CD4-positive, alpha-beta T cell treated with Interleukin-2 at 100 ng/mL for 4 hours (primary cell): ENCODE measurements at places on chromosomes 4 and X.

GRCh38 chr4:71860643-71861042 is 76.8 kb upstream of the GC start:
- DNase-seq: no peak

DNA sequence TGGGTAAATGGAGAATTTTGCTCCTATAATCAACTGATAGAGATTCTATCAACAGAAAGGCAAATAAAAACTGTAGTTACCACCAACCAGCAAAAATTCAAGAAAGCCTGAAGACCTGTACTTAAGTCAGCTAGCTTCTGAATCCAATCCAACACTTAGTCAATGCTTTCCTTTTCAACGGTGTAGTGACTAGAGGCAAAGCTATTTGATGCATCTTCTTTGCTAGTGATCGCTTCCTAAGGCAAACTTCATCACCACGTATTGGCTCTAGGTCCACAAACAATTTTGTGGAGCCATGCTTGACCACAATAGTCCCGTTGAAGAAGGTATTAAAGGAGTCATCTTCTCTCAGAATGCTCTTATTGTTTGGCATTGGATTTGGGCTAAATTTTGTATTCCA is 25.0 kb upstream of the UBA6 start:
- DNase-seq: no peak

GRCh38 chrX:6004529-6004928 is 224.1 kb downstream of the NLGN4X start:
- DNase-seq: no peak

GRCh38 chr4:150096625-150097024 is 18.4 kb downstream of the DCLK2 start:
- no peak for DNase-seq

- no peak for DNase-seq
Observed at GRCh38 chr4:189121336-189121735, 819.3 kb upstream of the FRG1 start.

- DNase-seq: no peak
Observed at GRCh38 chrX:81367291-81367690, 165.4 kb downstream of the SH3BGRL start.

DNA sequence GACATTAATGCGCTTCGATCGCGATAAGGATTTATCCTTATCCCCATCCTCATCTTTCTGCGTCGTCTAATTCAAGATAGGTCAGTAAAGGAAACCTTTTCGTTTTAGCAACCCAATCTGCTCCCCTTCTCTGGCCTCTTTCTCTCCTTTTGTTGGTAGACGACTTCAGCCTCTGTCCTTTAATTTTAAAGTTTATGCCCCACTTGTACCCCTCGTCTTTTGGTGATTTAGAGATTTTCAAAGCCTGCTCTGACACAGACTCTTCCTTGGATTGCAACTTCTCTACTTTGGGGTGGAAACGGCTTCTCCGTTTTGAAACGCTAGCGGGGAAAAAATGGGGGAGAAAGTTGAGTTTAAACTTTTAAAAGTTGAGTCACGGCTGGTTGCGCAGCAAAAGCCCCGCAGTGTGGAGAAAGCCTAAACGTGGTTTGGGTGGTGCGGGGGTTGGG is 528 bp upstream of the FGF2 start:
- no peak for DNase-seq

DNA sequence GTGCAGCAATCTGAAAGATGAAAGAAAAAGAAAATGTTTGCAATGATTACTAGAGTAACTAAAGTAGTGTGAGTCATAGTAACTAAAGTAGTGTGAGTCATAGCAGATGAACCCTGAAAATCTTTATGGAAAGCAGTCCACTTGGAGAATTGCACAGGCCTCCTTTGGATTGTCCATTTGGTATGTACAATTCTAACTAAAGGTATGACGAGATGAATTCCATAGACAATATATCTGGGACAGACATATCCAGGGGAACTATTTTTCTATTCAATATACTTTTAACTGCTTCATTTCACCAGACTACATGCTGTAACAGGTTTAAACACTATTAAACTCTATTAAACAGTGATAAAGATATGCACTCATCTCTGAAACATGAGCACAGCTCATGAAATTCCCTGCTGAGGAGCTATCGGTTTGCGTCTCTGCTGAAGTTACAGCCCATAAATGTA is 798.7 kb downstream of the PCDH7 start:
- no peak for DNase-seq

DNA sequence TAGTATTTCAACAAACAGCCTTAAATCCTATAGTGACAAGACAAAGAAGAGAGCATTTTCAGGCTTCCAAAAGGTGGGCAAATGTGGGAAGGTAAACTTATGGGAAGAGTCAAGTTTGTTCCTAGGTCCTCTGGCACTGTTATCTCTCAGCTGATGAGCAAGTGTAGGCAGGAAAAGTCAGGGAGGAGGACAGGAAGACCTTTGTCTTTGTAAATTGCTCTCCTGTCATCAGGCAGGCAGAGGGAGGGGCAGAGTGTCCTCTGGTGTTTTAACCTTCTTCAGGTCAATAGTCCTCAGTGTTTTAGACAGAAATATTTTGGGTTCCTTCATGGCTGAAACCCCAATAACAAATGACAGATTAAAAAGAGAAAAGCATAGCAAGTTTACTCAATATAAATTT is 13.5 kb upstream of the GEMIN8 start:
- DNase-seq: no peak

DNA sequence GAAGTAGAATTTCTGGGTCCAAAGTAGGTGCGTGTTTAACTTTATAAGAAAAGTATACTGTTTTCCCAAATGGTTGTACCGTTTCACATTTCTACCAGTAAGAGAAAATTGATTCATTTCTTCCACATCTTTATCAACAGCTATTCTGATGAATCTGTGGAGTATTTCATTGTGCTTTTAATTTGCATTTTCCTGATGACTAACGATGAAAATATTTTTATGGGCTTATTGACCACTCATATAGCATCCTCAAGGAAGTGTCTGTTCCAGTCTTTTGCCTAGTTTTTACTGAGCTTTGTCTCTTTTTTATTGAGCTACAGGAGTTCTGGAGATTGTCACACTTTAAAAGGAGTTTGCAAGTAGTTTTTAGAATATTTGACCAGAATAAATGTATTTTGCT is 92.6 kb downstream of the ASB9 start:
- no peak for DNase-seq

GRCh38 chr4:1033840-1034551 is 22.6 kb downstream of the FGFRL1 start:
- DNase-seq: no peak
